ENCODE measurements at places on chromosomes 12 and 14.

- no peak for DNase-seq
Measured at GRCh38 chr12:120139958-120140357, 23.4 kb upstream of the RAB35 start.

- no peak for DNase-seq
Measured at GRCh38 chr12:30706476-30706875, 10.8 kb upstream of the IPO8 start.

DNA sequence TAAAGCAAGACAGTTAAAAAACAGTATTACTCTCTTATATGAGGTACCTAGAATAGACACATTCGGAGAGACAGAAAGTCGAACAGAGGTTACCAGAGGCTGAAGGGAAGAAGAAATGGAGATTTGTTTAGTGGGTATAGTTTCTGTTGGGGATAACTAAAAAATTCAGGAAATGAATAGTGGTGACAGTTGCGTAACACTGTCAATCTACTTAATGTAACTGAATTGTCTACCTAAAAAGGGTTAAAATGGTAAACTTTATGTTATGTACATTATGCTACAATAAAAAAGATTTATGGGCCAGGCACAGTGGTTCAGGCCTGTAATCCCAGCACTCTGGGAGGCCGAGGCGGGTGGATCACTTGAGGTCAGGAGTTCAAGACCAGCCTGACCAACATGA is 30.6 kb upstream of the SLC6A13 start:
- no peak for DNase-seq

GRCh38 chr14:75821831-75822521 is 159.8 kb downstream of the TGFB3 start:
- no peak for DNase-seq

GRCh38 chr12:51813931-51814310 is 34.6 kb downstream of the FIGNL2 start:
- no peak for DNase-seq

DNA sequence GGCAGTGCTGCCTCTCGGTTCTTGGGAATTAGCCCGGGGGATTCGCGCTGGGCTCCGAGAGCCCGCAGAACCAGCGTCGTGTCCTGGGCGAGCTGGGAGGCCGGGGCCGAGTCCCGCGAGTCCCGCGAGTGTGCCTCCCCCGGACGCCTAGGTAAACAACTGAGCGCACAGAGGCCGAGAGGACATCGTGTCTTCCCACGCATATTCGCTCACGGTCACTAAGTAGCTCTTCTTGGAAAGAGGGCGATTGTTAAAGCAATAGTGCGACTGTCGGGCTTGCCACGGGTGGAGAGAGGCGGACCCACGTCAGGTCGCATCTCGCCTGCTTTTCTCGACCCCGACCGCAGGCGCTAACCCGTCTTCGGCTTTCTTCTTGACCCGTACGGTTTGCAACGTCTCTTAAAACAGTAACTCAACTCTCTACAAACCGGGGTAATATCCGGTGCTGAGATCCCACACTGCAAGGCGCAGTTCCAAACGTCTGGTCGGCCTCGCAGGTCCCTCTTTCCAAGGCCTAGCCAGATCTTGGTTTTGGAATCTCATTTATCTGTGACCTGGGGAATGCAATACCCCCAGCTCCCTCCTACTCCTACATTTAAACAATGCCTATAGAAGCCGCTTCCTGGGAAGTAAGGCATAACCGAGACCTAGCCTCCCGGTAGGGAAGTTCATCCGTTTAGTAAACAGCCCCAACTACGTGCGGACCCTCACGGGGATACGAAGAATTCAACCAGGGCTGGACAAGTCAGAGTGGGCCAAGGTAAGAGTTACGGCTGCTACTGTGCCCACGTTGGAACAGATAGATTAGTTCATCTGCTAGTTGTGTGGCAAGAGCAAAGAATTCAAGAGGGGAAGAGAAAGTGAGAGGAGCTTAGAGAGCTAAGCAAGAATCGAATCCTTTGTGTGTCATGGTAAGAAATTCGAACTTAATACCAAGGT is 736 bp upstream of the PHLDA1 start:
- DNase-seq: no peak

DNA sequence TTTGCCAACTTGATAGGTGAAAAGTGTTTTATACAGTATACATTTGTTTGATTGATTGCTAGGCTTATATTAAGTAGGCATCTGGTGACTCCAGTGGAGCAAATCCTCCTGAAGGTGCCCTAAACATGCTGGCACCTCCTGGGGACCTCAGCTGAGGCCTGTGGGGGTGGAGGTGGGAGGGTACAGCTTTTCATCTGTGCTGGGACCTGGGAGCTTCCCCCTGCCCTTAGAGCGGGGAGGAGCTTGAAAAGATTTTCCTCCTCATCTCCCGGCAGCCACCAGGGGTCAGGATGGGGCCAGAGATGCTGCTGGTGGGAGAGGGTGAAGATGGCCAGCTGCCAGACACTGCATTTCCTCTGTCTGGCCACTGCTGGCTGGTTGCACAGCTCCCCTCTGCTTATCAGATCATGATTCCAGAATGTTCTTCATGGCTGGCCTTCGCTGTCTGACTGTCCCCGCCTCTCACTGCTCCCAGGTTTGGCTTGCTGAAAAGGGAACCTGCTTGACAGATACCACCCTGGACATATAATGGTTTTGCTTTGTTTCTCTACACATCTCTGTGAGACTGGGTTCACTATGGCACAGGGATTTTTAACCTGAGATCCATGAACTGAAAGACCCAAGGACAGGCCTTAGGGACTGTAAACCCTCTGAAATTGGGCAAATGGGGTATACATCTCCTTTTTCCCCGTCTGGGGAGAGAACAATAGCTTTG is 10.5 kb upstream of the JPH4 start:
- peak; percentile 45 for DNase-seq

DNA sequence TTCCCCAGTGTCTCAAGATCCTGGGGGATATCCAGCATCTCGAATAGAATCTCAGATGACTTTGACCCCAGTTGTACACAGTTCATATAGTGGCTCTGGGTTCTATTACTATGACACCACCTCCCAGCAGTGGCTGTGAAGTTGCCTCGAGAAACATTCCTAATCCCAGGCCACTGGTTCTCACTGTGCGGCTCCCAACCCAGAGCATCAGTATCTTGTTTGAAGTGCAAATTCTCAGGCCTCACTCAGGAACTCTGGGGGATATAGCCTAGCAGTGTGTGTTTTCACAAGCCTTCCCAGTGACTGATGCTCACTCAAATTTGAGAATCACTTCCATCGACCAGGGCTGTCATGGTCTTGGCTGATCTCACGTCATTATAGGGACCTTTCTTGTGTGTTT is 69.3 kb upstream of the IGF1 start:
- DNase-seq: no peak

DNA sequence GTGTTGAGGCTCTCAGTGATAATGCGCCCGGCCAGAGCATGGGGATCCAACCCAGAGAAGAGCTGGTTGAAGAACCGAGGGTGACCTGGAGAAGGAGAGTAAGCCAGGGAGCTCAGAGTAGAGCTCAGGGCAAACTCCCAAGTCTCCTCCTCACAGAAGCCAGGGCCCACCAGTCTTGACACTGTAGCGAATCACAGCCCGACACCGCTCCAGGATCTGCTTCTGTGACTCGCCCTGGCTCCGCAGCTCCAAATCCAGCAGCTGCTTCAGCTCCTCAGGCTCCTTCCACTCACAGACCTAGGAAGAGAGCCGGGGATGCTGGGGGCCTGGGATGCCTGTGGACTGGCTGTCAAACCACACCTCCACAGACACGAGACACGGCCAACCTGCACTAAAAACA is 8.2 kb upstream of the ZNF740 start:
- DNase-seq: no peak

- DNase-seq: no peak
Measured at GRCh38 chr12:22321018-22321605, 13.4 kb downstream of the ST8SIA1 start.

DNA sequence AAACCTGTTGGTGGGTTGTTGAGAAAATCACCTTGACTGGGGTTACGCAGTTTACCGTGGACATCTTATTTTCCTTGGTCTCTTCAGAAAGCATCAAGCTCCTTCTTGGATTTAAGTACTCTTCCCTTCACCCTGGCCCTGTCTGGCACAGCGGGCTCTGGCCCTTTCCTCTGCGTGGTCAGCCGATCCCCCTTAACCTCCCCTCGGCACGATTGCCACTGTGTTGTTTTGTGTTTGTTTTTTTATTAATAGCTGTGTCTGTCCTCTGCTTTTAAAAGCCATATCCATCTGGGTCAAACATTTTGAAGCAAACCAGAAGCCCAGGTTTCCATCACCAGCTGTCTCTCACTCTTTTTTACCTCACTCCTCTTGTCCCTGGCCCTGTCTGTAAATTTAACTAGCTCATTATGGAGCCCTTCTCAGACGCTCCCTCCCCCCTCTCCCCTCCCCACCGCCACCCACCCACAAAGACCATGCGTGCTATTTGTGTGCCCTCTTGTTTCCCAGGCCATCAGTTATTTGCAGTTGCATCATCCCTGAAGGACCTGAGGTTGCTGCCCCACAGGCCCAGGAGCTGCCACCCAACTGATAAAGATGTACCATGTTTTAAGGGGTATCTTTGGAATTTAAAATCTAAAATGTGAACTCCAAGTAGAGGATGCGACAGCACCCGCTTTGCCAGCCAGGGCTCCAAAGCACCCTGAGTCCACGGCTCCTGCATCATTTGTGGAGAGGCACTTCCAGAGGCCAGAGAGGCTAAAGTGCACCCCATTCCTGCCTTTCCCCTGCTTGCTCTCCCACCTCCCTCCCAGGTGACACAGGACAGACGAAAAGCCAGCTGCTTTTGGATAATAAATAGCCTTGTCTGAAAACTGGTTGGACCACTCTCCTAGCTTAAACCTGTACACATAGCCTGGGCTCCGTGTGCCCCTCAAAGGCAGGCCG is 3.9 kb downstream of the BCL11B start:
- no peak for DNase-seq

DNA sequence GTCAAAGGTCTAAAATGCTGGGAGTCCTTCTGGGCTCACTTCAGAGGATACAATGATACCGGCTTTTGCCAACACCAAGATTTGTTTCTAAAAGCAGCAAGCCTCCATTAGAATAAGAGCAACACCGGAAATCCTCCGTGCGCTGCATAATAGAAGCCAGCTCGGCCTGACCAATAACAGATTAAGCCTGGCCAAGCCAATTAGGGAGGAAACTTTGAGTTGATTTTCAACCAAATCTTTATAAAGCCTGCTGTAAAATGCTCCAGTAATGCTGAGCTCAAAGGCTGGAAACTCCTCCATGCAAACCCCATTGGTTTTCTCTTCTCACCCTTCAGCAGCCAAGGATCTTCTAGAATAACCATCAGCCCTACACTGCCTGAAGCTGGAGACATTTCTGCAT is 150.1 kb downstream of the NTF3 start:
- no peak for DNase-seq

DNA sequence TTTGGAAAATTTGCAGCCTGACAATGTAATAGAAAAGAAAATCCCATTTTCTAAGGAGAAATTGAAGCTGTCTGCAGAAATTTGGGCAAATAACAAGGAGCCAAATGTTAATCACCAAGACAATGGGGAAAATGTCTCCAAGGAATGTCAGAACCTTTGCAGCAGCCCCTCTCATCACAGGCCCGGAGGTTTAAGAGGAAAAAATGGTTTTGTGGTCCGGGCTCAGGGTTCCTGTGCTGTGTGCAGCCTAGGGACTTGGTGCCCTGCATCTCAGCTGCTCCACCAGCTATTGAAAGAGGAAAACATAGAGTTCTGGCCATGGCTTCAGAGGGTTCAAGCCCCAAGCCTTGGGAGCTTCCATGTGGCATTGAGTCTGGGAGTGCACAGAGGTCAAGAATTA is 298.9 kb downstream of the ATXN7L3B start:
- DNase-seq: no peak

DNA sequence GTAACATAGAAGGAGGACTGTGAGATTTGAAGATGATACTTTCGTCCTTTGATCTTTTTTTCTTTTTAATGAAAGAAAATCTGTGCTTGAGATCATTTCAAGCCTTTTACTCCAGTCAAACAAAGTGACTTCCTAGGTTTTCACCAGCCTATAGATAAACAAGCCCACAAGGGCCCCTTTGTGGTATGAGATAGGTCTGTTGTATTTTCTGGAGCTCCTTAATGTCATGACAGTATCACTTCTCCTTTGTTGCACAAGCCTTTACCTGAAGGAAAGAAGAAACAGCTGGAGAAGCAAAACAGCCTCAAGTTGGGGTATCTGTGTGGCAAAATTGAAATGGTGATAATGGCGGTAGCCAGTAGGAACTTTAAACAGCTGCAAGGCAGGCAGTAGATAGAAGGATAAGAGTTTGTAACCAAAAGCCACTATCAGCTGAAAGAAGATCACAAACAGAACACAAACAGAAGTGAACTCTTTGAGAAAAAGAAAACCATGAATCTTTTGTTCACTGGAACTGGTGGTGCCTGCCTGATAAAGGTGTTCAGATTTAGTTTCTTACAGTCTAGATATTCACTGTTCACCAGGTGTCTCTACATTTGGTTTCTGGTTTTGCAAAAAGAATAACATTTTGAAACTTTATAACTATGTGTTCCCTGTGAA is 96.8 kb downstream of the LGR5 start:
- DNase-seq: no peak

DNA sequence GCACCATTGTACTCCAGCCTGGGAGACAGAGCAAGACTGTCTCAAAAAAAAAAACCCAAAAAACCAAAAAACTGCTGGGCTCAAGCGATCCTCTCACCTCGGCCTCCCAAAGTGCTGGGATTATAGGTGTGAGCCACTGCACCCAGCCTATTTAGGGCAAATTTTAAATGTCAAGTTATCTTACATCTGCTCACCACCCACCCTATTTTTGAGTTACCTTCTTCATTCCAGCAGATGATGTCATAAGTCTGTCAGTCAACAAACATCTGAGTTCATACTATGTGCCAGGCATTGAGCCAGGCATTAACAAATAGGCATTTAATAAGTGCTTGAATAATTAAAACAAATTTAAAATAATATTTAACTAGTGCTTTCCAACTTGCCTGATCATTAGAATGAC is 21.5 kb downstream of the BATF start:
- no peak for DNase-seq

GRCh38 chr14:79971330-79971729 is 240.0 kb downstream of the DIO2 start:
- no peak for DNase-seq

DNA sequence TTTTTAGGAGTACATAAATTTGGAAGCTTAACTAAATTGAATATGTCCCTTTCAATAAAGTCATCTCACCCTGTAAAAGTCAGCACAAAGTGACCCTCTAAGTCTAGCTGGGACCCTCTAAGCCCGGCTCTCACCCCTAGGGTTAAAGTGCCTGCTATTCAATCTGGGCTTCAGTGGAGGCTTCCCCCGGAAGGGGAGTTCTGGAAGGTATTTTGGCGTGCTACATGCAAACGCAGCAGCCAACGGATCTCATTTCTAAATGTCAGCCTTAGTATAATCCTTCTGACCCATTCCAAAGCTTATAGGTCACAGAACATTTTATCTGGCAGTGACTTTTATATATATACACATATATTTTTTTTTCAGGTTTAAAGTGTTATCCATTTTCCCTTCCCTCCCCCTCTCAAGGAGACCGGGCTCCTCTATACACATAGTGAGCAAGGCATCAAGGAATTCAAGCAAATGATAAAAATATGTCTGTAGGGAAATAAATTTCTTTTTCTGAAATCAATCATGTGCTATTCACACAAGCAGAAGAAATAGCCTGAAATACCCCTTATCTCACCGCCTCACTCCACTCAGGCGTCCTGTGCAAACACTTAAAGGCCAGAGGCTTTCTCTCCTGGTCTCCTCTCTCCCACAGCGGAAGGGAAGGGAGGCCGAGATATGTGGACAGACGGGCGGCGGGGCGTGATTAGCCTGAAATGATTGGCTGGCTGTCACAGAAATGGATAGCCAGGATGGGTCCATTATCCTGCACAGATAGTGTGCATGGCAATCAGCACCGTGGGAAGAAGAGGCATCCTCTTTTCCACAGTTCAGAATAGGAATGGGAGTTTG is 301.7 kb downstream of the GALC start:
- no peak for DNase-seq

GRCh38 chr12:81949416-81949815 is 190.3 kb upstream of the PPFIA2 start:
- no peak for DNase-seq
